Effector CD4-positive, alpha-beta T cell (primary cell): ENCODE measurements at places on chromosomes 3 and 15.

GRCh38 chr15:44099671-44100070 lies 95.4 kb downstream of the FRMD5 start:
- no peak for DNase-seq

DNA sequence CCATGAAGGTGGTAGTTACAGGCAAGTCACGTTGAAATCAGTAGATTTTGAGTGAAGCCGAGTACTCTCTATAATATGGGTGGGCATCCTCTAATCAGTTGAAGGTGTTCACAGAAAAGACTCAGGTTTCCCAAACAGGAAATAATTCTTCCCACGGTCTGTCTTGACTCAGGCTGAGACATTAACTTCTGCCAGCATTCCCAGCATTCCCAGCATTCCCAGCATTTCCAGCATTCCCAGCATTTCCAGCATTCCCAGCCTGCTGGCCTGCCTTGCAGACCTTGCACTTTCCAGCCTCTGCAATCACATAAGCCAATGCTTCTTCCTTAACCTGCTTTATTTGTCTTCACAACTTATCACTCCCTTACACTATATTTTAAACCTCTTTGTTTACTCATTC lies 542.3 kb upstream of the ROBO2 start:
- no peak for DNase-seq

DNA sequence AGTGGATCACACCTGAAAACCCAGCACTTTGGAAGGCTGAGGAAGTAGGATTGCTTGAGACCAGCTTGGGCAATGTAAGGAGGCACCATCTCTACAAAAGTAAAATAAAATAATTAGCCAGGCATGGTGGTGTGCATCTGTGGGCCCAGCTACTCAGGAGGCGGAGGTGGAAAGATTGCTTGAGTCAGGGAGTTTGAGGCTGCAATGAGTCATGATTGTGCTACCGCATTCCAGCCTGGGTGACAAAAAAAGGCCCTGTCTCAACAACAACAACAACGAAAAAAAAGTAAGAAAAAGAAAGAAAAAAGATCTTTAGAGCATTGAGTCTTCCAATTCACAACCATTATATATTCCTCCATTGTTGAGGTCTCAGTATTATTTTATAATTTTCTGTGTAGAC lies 192.4 kb upstream of the DPH6 start:
- DNase-seq = no peak

GRCh38 chr15:70415398-70415797 lies 317.7 kb upstream of the TLE3 start:
- DNase-seq = no peak

DNA sequence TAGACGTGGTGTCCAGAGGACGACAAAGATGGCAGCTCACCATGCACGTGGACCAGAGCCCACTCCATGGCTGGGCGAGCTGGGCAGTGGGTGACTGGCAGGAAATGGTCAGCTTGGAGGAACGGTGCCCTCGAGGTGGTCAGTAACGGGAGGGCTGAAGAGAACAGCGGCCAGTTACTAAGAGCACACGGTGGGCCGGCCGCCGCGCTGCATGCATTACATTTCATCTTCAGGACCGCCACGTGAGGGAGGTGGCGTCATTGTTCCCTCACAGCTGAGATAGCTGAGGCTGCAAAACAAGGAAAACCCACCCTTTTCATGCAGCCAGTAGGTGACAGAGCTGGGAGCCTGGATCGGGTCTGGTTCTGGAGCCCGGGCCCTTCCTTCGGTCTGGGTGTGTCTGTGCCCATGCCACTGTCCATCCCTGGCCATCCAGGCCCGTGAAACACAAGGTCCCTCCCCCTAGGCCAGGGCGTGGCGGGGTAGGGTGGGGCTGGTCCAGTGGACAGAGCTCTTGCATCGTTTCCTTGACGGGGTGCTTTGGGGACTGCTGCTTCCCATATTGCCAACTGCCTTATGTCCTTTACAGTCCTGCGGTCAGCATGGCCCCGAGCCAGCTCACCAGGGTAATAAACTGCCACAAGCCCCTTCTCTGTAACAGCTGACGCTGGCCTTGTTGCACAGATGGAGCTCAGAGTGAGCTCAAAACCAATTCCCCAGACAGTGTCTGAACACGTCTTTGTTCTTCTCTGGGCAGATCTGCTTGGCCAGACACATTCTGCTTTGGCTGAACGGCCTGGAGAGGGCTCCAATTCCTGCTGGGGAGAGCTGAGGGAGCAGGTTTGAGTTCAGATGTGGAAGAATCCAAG lies 51.8 kb downstream of the RGMA start:
- DNase-seq = no peak

- DNase-seq = no peak
Measured at GRCh38 chr3:120791913-120792312, 49.4 kb downstream of the GTF2E1 start.

DNA sequence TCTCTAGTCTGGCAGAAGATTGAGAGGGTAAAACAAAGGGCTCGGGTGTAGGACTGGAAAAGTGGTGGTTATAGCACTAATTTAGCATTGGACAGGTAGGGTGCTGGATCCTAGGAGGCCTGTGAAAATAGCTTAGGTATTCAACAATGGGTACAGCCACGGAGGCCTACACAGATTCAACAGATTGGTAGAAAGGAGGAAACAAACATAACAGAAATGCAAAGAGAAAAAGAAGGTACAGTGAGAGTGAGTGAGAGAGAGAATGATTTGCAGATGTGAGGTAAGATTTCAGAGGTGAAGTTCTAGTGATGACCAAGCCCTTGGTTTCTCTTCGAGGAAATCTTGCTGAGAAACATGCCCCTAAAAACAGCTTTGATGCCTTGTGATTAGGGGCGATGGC lies 37.9 kb downstream of the ADIPOQ start:
- DNase-seq = no peak

- DNase-seq = no peak
Measured at GRCh38 chr3:56624725-56625124, 58.3 kb downstream of the TASOR start.

DNA sequence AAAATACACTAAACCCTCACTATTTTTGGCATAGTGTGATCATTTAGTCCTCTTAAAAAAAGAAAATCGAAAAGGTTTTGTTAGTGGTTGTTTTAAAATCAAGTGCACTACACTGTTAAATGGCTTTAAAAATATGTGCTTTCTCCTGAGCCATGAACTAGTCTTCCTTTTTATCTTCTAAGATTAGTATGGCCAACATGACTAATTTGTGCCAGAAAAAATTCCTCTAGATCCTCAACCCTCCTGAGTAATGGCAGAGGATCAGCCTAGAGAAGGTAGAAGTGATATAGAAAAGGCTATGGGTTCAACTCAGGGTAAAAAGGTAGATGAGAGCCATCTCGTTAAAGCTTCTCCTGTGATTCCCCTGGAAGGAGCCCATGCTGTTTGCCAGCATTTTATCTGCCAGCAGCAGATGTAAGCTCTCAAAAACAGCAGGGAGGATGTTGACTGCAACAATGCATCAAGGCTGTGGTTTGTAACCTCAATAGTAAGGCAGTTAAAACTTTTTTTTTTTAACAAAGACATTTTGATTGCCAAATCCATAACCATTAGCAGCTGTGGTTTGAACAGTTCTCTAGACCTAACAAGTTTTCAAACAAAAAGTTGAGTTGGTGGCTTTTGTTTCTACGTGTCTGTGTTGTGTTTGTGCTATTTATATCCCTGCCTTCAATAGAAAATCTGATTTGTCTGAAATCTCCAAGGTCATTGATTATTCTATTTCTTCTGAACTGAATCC lies 30.2 kb upstream of the ZNF609 start:
- DNase-seq = peak; percentile 24

- no peak for DNase-seq
Measured at GRCh38 chr3:30141927-30142326, 464.5 kb upstream of the TGFBR2 start.

DNA sequence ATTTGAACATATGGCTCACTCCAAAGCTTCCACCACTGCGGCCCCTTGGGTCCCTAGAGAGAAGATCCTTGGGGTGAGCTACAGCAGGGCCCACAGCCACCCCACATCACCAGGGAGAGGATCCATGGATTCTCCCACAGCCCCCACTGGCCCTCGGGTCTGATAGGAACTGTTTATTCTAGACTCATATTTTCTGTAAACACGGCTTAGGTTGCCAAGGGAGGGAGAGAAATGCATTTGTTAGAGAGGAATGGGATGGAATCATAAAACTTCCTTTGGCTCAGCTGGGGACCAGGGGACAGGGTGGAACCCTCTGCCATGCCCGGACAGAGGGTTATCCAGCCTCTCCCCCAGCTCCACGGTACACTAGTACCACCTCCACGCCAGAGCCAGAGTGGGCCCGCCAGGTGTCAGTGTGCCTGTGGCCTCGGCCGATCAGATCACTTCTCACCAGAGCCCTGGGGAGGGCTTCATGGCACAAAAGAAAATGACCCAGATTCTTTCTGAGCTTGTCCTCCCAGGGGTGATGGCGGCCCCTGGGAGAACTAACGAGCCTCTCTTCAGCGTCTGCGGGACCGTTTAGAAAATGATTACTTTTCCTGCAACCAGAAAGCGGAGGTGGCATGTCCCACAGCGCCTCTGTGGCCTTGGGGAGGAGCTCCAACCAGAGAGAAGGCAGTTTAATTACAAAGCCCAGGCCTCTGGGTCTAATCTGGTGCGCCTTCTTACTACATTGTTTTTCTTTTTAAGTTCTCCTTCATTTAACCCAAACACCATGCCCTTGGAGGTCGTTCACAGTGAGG lies 33.7 kb downstream of the ADCY5 start:
- DNase-seq = no peak

GRCh38 chr15:52008359-52008697 lies 10.7 kb upstream of the MAPK6 start:
- DNase-seq = no peak

GRCh38 chr15:100926971-100927756 lies 8.0 kb downstream of the LRRK1 start:
- no peak for DNase-seq

GRCh38 chr15:49621401-49621811 lies 558 bp downstream of the DTWD1 start:
- no peak for DNase-seq

- no peak for DNase-seq
Measured at GRCh38 chr15:77070180-77070494, 772 bp downstream of the TSPAN3 start.

- DNase-seq = no peak
Measured at GRCh38 chr3:44892689-44893088, 18.3 kb downstream of the TGM4 start.

GRCh38 chr15:71743861-71744382 lies 66.4 kb upstream of the NR2E3 start:
- peak; percentile 51 for DNase-seq

DNA sequence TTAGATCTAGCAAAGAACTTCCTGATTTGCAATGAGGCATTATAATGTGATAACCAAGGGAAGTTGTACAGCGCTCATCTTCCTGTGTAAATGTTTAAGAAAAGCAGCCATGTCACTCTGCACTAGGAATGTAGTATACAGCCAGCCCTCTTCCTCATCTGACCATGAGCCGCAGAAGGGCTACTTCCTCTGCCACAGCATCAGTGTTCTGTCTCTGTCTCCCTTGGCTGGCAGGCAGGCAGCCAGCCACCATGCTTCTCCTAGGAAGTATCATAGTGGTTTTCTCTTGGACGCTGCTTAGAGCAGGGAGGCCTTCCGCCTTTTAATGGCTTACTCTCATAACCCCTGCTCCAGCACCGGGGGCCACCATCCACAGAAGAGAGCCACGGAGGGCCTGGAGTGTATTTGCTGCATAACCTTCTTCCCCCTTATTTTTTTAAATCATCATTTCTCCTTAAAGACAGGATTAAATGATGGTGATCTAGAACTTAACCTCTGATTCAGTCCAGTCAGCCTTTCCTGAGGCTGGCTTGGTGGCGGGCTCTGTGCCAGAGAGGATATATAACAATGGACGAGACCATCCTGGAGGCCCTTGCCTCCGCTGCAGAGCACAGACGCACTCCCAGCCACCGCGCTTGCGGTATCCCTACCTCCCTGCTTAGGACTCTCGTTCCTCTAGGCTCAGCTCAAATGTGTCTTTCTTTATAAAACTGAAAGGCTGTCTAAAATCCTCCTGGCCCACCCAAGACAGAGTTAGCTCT lies 57.3 kb upstream of the PLXNA1 start:
- DNase-seq = no peak

DNA sequence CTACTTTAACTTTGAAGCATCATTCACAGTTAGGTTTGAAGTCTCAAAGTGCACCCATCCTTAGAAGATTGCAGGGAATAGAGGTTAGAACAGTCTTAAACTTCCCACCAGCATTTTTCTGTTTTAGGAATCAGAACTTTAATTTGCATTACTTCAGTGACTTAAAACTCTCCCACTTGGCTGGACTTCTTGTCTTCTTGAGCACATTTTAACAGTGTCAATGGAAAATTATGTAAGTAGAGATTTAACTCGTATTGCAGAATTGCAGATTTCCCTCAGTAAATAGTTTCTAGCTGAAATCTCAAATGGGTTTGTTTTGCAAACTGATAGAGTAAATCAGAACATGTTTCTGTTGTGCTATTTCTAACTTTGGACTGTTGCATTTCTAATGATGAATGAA lies 369.6 kb downstream of the OTOL1 start:
- no peak for DNase-seq

DNA sequence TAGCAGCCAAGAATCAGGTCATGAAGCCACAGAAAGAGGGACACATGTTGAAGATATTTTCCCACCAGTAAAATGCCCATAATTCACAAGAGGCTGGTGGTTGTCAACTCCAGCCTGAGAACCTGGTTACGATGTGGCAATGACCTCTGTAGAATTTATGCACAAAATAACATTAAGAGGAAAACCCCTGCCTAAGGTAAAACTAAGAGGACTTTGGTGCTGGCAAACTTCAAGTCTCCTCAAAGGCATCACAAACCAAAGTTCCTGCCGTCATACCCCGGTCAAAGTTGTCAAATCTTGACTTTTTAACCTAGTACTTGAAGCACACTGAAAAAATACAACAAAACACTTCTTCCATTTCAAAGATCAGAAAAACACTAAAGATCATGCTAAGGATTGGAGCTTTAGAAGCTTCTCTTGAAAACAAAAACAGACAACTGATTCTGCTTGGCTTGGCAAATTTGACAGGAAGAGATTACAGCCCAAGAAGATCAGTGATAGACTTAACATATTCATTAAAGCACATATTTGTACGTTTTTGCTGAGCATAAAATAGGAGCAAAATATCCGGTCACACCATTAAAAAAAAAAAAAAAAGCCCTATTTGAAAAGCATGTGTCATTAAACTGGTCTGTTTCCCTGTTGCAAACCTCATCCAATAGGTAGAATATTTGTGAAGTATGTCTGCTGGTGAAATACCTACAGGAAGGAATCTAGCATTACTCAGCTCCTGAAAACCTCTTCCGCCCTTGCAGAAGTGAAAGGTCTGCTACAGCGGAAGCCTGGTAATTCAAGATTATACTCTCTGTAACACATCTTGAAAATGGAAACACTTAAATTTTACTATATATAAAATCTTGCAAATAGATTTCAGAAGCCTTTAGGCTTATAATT lies 22.8 kb downstream of the EIF4E3 start:
- peak; percentile 20 for DNase-seq
